ENCODE measurements at places on chromosomes 2 and 18.
A peak's percentile ranks its signal among the peaks of the same experiment; 100 is the strongest.

DNA sequence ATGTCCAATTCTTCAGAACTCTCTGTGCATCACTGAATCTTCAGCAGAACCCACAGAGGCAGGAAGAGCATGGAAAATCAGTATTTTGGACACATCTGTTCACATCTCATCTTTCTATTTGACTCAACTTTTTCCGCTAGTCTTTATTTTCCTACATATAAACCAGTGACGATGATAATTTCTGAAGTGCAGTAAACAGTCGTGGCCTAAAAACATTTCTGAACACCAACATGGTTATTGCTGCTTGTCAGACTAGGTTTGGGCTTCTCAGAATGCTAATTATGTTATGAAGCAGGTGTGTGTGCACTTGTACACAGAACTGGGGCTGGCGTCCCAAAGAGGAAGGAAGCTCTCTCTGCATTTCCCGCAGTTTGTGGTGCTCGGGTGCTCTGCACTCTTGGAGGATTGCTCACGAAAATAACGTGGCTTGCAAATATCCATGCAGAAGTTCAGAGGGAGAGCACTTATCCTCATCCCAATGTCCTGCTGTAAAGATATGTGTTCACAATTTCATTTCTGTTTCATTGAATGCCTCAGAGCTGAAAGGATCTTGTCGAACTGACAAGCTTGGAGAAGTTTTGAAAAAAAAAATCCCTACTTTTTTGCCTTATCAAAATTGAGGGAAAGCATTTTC, 50.8 kb downstream of the EDAR start:
- DNase-seq, result no peak

DNA sequence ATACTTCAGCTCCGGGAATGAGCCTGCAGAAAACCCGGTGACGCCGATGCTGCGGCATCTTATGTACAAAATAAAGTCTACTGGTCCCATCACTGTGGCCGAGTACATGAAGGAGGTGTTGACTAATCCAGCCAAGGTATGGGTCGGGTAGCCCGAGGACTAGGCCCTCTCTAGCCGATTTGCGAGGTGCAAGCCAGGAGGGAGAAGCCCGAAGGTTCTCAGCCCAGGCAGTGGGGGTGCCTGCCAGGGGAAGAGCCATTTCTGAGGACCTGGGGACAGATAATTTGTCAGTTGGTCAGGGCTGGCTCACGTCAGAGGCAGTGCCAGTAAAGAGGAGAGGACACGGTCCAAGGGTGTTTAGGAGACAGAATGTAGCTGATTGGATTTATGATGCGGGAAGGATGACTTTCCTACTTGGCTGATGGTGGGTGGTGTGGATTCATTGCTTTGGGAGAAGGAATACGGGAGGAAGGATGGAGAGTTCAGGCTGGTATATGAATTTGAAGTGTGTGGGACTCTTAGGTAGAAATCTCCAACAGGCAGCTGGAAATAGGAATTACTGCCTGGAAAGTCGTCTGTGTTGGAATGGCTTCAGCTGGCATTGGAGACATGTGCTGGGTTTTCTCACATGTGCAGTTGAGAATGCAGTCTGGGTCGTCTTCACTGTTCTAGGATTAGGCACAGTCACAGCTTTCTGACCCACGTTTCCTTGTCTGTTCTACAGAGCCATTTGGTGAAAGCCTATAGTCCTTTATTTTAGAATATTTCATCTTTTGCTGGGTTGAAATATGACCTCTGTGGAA, 874 bp downstream of the NDUFAF7 start:
- DNase-seq, result peak; percentile 40

DNA sequence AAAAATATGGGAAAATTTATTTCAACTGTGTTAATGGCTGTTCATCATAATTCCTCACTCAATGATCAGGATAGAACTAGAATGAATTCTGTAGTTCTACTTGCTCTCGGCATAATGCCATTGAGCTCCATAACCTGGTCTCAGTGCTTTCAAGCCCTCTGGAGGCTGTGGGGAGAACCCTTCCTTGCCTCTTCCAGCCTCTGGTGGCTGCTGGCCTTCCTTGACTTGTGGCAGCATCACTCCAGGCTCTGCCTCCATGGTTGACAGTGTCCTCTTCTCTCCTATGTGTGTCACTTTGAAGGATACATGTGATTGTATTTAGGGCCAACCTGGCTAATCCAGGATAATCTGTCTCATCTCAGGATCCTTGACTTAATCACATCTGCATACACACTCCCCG, 26.9 kb upstream of the CABYR start:
- DNase-seq, result peak; percentile 42

GRCh38 chr18:8423051-8423557, 186.1 kb upstream of the RAB12 start:
- DNase-seq, result no peak

- DNase-seq, result peak; percentile 68
Observed at GRCh38 chr18:35949903-35950627, 22.4 kb upstream of the RMP24 start.

DNA sequence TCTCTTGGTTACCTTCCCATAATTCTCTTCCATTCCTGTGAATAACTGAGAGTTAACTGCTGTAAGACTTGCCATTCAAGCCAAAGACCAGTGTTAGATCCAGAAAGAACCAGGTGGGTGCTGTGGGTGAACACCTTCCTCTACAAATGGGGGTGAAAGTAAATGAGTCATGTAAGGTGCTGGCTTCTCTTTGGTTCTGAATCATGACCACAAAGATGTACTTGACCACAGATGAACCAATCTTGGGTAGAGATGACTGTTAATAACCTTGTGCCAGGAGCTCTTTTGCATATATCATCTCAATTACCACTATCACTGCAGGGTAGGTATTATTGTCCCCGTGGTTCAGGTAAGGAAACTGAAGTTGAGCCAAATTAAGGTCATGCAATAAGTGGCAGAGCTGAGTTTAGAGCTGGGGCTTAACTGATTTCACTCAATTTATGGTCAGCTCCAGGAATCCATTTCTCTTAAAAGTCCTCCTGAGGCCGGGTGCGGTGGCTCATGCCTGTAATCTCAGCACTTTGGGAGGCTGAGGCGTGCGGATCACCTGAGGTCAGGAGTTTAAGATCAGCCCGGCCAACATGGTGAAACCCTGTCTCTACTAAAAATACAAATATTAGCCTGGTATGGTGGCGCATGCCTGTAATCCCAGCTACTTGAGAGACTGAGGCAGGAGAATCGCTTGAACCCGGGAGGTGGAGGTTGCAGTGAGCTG, 244.9 kb upstream of the CXCR4 start:
- DNase-seq, result no peak

- no peak for DNase-seq
Observed at GRCh38 chr2:73281244-73281643, 3.0 kb downstream of the FBXO41 start.

- no peak for DNase-seq
Observed at GRCh38 chr2:161118722-161119121, 41.5 kb upstream of the TANK start.

DNA sequence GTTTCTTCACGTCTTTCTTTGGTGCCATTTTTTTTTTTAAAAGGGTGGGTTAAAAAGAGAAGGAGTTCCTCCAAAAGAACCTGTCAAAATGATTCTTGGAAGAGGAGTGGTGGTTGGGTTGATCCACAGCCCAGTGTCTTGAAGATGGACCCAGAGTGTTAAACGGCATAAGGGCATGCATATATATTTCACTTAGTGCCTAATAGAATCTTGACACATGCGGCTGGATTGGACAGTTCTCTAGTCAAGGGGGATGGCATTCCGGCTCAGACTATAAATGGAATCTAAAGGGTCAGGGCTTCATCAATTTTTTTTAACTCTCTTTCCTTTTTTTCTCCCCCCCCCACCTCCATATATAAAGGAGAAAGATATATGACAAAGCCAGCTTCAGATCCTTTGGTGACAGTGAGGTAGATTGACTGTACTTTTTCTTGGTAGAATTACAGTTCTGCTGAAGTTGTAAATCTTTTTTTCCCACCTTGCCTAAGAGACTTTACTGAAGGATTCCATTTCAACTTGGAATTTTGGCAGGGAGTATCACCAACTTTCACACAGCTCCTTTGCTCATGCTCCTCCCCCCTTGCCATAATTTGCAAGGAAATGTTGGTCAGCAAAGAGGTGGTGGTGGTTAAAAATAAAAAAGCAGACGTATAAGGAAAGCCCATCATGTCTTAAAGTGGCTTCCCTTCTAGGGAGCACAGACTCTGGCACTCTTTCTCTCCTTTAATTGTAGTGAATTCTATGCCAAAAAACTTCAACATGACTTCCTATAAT, at the start of gene MYL1:
MYL1 (minus strand) TSS at position 160 of the 774 bp plus-strand sequence; CDS start at position 28, 132 bp downstream.
- DNase-seq, result no peak

GRCh38 chr2:109513749-109514588, 99.8 kb downstream of the SEPTIN10 start:
- DNase-seq, result no peak

DNA sequence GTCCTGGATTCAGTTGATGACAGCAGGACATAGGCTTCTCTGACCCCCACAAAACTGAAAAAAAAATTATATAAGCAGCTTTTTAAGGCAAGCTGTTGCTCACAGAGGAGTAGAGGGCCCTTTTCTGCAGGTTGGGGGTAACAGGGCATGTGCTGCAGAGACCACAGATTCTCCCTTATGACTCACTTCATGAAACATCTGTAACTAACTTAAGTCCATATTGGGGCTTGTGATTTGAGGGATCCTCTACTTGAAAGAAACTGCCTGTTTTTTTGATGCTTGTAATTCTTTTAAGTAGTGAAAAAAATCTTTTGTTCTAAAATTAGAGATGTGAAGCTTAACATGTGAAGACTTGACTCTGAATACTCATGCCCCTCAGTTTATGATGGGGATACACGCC, 33.4 kb downstream of the XRCC5 start:
- no peak for DNase-seq

DNA sequence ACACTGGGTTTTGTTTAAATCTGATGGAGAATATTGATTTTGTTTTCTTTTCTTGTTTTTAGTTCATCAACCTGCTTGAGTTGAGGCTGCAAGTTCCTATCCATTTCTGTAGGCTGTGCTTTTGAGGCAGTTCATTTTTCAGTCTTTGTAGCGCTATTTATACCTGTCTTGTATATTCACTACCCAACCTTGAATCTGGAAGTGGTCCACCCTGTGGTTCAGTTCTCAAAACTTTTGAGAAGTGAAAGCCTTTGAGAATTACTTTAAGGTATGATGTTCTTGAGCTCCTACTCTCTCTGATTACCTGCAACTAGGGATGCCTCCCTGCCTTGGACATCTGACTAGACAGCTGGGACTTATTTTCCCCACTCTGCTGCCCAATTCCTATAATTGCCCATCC, 53.5 kb upstream of the KCNE4 start:
- no peak for DNase-seq

DNA sequence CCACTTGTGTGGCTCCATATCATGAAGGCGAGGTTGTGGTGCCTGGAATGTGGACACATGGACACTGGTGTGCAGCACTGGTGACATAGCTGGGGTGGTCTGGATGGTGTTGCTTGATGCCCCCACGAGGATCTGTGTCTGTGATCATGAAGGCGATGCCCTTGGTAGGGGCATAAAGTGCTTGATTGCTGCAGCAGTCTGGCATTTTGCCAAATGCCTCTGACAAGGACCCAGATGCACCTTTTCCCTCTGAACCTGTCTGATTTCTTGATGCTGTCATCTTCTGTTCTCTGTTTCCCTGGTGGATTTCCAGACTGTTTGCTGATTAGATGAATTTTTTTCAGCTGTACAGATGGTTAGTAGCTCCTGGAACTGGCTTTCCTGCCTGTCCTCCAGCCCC, 752.0 kb upstream of the HS6ST1 start:
- no peak for DNase-seq

DNA sequence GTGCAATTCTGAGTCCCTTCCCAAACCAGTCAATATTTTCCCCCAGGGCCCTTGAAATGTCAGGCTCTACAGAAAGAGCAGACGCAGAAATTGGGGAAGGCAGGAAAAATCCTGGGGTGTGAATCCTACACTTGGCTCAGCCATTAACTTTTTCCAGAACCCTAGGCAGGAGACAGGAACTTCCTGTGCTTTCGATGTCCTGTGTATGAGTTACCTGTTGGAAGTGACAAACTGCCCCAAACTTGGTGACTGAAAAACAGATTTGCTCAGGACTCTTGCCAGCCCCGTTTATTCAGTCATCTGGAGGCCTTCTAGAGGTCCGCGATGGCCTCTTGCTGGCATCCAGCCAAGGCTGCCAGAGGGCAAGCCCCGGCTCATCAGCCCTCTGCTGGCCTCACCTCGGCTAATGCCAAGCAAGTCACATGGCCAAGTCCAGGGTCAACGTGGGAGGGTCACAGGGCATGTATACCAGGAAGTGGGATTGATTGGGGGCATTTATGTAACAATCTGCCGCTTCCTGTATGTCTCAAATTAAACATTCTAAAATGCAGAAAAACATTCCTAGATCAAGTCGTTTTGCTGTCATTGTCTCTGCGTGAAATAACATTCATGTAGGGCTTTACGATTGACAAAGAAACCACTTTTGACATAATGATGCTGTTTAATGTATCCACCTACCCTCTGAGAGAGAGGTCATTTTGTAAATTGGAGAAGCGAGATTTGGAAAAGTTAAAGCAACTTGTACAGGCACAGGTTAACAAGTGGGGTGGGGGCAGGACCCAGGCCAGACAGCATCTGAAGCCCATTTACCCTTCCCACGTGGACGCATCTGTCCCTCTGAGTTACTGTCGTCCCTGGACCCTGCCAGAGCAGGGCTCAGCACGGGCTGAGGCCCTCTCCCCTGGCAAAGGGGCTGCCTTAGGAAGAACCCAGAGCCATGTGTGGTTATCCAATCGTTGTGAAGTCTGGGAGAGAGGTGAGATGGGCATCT, 179.4 kb downstream of the INHBB start:
- DNase-seq, result peak; percentile 22

DNA sequence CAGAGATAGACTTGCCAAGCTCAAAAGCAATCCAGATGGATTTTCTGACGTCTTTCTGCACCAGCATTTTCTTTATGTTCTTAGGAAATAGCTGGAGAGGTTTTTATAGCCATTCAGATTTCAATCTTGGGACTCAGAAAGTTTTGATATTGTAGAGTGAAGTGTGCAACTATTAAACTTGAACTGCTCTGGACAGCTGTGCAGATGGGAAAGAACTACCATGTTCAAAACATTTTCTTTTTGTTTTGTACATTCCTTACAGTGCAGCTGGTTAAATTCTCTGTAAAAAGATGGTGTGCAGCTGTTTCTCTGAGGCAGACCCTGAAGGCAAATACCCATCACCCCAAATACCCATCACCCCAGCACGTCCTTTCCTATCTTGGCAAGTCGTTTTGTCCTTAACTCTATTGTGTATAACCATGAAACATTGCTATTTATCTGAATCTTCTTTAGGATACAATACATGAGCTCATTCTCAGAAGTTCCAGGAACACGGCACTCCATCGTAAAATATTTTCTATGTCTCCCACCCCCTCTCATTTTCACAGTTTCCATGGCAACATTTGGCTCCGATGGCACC, 38.8 kb downstream of the AQP4 start:
- DNase-seq, result no peak

GRCh38 chr18:63195326-63196159, 124.0 kb downstream of the BCL2 start:
- DNase-seq, result no peak

GRCh38 chr2:114005110-114005783, 115.4 kb downstream of the ACTR3 start:
- DNase-seq, result no peak
